ENCODE measurements at places on chromosomes 4 and X. TPM values are rescaled to one million over a fixed set of nuclear protein-coding genes. Genes with fewer than 3 reads are reported as not detected.

- no peaks in the 10 kb centered on the region for H3K36me3 ChIP-seq
- no peak overlapping the region for H3K4me3 ChIP-seq
- DNase-seq, result no peak
- H3K27ac ChIP-seq, result no peak overlapping the region
- H3K27me3 ChIP-seq, result 0 out of 2 replicates have a peak, but pooled peaks cover 9% of the 10 kb centered on the region
- H3K4me1 ChIP-seq, result no peaks in the 10 kb centered on the region
Measured at GRCh38 chrX:134173541-134174272, 63.3 kb upstream of the CCDC160 start.

GRCh38 chr4:139988863-139989765 lies 164.9 kb downstream of the MAML3 start:
- no peaks in the 10 kb centered on the region for H3K27me3 ChIP-seq
- H3K27ac ChIP-seq, result no peak overlapping the region
- H3K4me1 ChIP-seq, result peaks cover 12% of the 10 kb centered on the region
- DNase-seq, result peak; percentile 96
- no peaks in the 10 kb centered on the region for H3K36me3 ChIP-seq

GRCh38 chr4:151325111-151325948 lies at the start of gene SH3D19:
Gene SH3D19 (minus strand): TSS chr4:151325605. CDS start chr4:151325352, 253 bp downstream.
- DNase-seq, result peak; percentile 67
- H3K4me1 ChIP-seq, result peaks cover 26% of the 10 kb centered on the region
- no peaks in the 10 kb centered on the region for H3K36me3 ChIP-seq
- H3K27ac ChIP-seq, result no peak within 1 kb of the TSS
- H3K27me3 ChIP-seq, result no peaks in the 10 kb centered on the region

The DRP2 gene
- 0.22 TPM for total RNA-seq

The HSFX1 gene
- total RNA-seq, result 0.25 TPM

The JAKMIP1 gene
- total RNA-seq, result not detected

Measured in GM23248 (cell line).